ENCODE measurements at places on chromosomes 13 and 19.

DNA sequence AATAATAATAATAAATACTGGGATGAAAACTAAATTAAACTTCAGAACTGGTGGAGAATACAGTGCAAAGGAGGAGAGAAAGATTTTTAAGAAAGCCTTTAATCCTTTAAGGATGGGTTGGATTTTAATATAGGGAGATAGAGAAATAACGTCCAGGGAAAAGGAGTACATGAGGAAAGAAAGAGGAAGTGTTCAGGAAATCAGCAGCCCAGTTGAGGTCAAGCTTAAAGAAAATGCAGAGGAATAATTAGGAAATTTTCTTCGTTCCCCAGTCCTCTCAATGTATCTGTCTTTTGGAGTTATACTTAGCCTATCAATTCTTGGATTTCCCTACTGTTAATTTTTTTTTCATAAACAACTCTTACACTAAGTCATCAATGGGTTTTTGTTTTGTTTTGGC is 47.7 kb downstream of the INTS6 start:
- DNase-seq: no peak

GRCh38 chr13:105598529-105598928 is 936.9 kb downstream of the EFNB2 start:
- DNase-seq: peak; percentile 41

DNA sequence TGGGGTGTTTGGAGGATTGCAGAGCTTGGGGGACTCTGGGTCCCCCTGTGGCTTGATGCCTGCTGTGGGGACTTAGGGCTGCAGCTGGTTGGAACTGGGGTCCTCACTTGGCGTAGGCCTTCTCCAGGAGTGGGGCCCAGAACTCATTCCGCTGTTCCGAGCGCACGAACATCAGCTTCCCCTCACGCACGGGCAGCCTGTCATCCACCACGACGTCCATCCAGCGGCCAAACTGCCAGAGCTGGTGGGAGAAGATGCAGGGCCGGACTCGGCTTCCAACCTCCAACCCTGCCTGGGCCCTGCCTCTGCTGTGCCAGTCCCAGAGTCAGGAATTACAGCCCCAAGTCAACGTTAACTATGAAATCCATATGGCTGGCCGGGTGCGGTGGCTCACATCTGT is 2.6 kb downstream of the CAPN12 start:
- DNase-seq: no peak

DNA sequence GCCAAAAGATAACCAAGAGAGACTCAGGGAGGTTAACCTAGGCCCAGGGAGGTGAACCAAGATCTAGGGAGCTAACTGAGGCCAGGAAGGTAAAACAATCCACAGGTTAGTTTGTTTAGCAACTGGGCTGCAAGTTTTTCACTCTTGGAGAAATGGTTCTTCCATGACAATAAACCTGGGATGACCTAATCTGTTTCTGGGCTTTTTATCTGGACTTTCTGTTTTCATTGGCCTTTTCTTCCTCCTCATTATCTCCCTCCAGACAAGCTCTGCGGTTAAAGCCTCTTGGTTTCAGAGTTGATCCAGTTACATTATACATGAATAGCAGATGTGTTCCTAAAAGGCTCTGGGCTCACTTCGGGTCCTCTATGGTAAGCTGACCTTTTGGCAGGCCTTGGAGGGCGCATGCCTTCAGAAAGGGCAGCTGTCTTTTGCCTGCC is 44.2 kb downstream of the PCDH8 start:
- DNase-seq: no peak

GRCh38 chr13:43482641-43483040 is 304.1 kb downstream of the ENOX1 start:
- DNase-seq: no peak

GRCh38 chr19:23101241-23101640 is 15.6 kb upstream of the ZNF730 start:
- DNase-seq: no peak

DNA sequence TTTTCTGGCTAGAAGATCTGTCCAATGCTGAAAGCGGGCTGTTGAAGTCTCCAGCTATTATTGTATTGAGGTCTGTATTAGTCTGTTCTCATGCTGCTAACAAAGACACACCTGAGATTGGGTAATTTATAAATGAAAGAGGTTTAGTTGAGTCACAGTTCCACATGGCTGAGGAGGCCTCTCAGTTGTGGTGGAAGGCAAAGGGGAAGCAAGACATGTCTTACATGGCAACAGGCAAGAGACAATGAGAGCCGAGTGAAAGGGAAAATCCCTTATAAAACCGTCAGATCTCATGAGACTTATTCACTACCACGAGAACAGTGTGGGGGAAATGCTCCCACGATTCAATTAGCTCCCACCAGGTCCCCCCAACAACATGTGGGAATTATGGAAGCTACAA is 980.4 kb downstream of the SLITRK5 start:
- no peak for DNase-seq
